ENCODE measurements at places on chromosomes 11 and 22.

- DNase-seq, result no peak
These were observed 1.6 kb downstream of the C1QTNF5 start for GRCh38 chr11:119338965-119339588.

DNA sequence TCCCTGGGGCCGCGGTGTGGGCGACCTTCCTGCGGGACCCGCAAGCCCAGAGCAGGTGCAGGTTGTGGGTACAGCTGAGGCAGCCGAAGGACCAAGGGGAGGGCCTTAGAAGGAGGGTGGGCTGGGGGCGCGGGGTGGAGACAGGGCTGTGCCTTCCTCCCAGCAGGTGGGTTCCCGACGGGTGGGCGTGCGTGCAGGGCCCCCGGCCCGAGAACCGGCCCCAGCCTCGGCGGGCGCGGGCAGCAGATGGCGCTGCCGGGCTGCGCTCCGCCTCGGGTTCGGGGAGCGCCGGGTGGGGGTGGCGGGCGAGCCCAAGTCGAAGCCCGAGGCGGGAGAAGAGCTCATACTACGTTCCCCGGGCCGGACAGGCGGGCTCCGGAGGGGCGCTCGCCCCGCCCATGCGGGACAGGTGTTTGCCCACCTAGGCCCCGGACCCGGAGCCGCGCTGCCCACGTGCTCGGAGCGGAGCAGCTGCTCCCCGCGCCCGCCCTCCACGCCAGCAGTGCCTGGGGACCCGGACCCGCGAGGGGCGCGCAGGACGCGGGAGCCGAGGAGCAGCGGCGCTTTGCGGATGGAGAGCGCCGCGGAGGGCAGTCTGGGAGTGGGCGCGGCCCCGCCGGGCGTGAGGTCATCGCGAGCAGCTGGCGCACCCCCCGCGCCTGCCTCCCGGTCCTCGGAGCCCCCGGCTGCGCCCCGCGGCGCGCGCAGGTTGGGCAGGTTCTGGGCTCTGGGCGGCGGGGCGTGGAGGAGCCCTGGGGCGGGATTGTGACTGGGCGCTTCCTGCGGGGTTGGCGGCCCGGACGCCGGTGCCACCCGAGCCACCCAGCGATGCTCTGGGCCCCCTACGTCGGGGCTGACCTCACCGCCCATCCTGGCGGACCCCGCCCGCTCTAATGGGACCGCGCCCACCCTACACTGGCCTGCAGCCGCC is 25.3 kb downstream of the DUSP8 start:
- DNase-seq, result no peak

GRCh38 chr11:788953-789940 is 643 bp downstream of the CEND1 start:
- DNase-seq, result no peak

DNA sequence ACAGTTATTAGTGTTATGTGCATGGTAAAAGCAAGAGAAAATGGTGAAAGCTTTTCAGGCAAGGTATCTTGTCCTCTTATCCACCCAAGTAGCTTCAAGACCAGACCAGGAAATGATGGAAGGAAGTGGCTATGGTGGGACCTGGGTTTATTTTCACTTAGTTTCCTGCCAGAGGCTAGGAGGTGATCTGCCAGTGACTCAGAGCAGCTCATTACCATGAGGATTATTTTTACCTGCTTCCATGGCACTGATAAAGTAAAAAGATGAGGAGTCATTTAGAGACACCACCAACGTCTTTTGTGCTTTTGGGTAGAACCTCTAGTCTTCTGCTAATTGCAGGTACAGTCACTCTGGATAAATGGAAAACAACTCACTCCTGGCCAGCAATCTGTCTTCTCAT is 339.9 kb upstream of the KIRREL3 start:
- DNase-seq, result no peak

GRCh38 chr22:41407433-41407832 is 25.7 kb downstream of the TEF start:
- DNase-seq, result no peak

Data from fibroblast of mammary gland (primary cell).